ENCODE measurements at places on chromosomes 6 and 20.

GRCh38 chr6:958488-958887, 265.5 kb upstream of the EXOC2 start:
- peak; percentile 88 for DNase-seq

DNA sequence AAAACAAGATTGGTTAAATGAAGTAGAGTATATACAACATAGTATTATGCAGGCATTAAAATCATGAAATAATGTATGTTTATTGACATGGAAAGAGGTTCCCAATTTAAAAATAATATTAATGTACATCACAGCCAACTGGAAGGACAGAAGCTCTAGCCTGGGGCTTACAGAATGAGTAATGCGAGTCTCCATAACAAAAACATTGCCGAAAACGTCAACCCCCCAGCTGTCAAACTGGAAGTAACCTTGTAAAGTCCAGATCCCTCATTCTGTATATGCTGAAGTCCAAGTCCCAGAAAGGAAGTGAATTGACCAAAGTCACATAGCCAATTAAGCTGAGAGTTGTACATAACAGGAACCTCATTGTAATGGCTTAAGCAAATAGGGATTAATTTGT, 128.7 kb upstream of the ECI2 start:
- no peak for DNase-seq

DNA sequence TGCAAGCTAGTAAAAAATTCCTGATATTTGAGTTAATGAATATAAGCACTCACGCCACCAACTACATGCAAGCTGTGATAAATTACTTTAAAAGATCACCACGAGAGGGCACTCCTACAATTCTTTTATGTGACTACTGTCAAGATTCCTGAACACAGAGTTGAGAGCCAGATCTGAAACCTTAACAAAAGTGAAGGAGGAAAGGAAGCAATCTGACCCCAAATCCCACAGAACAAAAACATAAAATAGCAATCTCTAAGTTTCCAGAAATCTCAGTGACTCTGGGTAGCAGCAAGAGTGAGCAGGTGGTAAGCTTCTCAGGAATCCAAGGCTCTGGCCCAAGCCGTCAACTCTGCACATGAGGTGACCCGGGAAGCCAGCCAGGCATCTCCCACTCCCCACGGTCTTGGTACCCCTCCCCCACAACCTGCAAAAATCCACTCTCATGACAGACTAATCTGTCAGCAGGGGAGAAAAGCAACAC, 55.1 kb downstream of the STAU1 start:
- peak; percentile 81 for DNase-seq

GRCh38 chr6:152119831-152120230, 312.3 kb downstream of the ESR1 start:
- no peak for DNase-seq

GRCh38 chr20:38132910-38133501, 32.1 kb downstream of the TGM2 start:
- DNase-seq: no peak

DNA sequence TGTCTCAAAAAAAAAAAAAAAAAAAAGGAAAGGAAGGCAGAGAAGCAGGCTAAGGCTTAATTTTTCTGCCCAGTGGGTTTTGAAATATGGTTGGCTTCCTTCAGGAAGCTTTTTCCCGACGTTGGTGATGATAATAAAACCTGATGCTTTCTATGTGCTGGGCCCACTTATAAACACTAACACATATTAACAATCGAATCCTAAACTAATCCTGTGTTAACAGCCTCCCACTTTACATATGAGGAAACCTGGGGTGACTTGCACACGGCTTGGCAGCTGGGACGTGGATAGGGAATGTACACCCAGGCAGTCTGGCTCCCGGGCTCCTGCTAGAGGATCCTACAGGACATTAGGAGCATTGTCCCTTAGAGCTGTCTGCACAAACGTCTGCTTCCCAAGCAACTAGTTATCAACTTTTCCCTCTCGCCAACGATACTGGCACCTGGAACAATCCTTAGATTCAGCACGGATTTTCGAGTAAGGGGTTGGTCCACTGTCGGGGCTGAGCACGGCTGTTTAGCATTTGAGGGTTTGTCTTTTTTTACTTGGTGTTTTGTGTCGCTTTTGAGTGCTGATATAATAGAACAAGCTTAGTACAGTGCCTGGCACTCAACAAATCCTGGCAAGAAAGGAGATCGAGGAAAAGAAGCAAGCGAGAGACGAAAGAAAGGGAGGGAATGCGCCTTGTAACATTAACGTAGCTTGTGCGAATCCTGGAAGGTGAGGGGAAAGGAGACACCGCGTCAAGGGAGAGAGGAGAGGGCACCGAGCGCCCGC, 622 bp upstream of the KIZ start:
- DNase-seq: peak; percentile 51

DNA sequence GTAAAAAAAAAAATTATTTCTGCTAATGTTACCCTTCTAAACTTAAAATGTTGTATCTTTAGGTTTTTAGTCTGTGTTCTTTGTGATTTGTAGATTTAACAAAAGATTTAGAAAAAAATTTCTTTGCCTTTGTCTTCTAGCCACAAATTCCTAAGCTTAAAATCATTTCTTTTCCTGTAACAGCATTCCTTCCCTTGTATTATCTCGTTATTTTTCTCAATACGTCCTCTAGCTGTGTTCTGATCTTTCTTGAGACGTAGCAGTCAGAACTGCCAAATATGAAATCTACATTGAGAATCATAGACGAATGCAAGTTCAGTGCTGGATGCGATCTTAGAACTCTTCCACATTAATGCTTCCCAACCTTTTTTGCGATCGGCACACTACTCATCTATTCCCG, 283.1 kb downstream of the UTRN start:
- no peak for DNase-seq

DNA sequence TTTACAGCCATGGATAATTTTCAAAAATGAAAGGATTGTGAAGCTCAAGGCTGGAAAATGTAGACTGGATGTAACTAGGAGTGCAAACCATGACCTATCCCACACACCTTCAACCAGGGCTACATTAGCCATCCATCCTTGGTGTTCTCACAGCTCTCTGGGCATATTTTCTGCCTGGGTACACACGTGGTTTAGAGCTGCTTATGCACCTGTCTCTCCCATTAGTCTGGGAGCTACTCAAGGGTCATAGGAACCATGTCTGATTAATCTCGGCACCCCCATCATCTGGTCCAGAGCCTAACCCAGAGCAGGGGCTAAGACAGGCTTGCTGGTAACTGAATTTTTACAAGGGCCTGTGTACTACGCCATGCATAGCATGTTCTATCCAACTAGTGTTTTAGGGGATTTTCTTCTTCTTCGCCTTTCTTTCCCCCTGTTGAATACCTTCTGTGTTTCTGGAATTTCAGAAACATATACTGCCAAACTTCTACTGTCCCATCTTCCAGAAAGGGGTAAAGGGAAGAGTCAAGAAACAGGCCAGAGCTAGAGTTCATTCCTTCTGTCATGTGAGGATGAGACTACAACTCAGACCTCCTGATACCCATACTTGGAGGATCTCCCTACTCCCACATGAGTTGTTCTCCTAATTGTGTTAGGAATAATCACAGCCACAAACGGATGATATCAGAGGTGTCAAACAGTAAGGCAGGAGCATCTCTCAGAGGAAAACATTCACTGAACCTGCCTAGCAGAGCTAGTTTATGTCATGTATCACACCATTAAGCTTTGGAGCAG, 25.4 kb upstream of the FAM83C start:
- DNase-seq: no peak

DNA sequence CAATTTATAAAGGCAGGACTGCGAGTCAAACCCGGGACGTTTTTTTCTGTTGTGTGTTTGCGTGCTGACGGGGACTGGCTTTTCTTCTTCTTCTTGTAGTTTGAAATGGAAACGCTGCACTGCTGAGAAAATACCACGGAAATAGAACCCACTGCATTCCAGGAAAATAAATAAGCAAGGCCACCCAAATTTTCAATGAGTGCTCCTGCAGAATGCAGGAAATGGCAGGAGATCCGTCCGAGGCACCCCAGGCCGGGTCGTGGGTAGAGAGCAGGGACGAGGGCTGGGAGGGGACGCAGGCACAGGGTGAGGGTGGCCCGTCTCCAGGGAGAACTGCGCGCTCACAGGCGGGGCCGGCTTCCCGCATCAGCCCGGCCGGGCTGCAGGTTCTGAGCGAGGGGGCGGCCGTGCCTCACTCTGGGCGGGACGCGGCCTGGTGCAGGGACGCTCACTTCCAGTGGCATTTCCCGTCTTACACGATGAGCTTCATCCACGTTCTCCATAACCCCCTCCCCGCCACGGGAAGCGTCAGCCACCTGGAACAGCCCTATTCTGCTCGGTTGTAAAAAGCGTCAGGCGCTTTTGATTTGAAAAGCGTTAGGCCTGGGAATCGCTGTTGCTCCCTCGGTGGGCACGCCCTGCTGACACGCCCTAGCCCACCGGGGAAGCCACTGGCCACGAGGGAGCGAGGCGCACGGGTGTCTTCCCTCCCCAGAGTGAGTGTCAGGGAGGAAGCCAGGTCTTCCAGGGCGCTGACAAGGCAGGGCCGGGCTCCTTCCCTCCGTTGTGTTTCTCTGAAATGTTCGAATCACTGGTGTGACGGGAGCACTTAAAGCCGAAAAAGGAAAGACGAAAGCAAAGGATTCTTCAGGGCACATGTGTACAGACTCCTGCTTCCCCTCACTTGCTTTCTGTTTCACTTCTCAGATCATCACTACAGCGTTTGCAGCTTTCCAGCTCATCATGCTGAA, 17.9 kb upstream of the EXOC2 start:
- peak; percentile 64 for DNase-seq

- peak; percentile 75 for DNase-seq
Observed at GRCh38 chr6:40956936-40957335, 82.1 kb downstream of the UNC5CL start.

- DNase-seq: no peak
Observed at GRCh38 chr6:157838718-157839430, 15.8 kb downstream of the SNX9 start.

DNA sequence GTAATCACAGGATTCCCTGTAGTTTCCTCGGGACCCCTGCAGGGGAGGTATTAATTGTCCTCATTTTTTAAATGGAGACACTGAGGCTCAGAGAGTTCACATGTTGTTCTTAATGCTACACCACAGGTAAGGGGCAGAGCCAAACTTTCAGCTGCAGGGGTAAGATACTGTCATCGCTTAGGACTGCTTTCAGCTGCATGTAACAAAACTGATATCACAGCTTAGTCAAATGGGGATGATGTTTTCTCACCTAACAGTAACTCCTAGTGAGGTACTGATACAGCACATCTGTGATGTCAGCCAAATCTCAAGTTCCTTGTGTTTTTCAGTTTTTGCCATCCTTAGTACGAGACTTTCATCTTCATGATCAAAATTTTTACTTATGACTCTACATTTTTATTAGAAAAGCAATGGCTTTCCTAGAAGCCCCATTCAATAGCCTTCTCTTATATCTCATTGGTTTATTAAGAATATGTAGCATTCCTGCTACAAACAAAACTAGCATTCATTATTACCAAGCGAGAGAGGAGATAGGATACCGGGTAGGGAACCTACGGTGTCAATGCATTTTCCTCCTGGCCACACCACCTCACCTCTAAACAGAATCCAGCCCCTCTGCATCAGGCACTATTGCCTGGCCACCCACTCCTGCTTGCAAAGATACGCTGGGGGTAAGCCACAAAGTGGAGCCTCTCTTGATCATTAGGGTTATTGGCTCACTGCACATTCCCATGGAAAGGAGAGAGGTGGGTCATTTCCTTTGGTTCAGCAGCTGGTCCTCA, 557.5 kb downstream of the CD83 start:
- DNase-seq: no peak

GRCh38 chr6:133623065-133623464, 265.8 kb upstream of the TCF21 start:
- peak; percentile 93 for DNase-seq

DNA sequence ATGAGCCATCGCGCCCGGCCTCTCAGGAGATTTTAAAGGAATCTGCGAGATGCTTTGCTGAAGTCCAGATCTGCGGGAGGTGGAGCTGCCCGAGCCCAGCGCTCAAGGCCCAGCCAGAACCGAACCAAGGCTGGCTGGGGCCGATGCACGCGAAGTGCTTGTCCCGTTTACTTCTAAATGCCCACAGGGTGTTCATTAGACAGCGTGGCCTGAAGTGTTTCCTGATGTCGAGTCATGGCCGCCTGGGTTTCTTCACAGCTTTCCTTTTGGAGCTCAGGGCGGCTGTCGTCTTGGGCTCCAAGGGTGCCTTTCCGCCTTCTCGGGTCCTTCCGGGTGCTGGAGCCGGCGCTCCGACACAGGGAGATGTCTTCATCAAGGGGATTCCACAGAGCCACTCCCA, 25.1 kb upstream of the CCR6 start:
- no peak for DNase-seq

Measured in AG10803 (cell line).